KBM-7 (cell line): ENCODE measurements at places on chromosomes 7 and 10.

DNA sequence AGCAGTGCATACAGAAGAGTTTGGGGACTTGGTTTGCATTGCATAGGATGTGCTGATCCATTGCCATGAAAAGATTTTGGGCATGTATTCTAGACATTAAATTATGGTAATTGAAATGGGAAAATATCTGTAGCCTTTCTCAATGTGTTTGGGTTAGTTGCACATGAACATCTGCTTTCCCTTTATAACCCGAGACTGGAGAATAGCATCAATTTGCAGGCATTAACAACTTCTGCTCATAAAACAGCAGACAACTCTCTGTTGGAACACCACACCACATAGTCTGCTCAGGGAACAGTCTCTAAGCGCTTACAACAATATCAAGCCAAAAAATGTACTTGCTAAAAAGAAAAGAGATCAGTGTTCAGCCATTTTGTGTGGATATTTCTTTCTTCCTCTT lies 1391.1 kb upstream of the LRRTM3 start:
- no peak for DNase-seq

- no peak for DNase-seq
These were observed 182.1 kb downstream of the ZMYND11 start for GRCh38 chr10:317271-317769.

DNA sequence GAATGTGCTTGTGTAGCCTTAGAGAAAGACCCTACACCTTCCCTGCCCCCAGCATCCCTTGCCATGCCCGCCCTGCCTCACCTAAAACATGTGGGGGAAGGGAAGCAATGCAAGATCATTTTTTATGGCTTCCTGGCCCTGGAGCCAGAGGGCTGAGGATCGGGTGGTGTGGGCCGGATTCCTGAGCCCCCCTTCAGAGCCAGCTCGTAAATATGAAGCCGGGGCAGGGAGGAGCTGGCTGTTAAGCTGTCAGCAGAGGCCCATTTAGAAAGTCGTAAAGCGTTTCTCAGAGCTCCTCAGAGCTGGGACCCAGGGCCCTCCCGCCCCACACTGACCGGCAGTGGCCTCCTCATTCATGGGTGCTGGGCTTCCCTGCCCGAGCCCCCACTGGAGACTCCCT lies 23.9 kb downstream of the UNC5B start:
- no peak for DNase-seq

DNA sequence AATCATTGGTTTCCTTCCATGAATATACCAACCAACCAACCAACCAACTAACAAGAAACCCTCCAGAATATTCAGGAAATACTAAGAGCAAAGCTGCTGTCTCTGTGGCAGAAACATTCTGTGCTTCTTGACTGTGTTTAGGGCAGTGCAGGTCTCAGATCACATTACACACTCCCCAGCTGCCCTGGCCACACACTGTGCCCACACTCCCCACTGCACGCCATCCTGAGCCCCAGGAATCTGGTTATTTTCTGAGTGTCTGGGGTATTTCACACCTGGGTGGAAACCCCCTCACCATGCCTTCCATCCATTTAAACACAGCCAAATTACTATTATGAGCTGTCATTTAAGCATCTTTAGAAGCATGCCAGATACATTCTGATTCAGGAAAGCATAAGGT lies 183.7 kb upstream of the ANK3 start:
- no peak for DNase-seq

DNA sequence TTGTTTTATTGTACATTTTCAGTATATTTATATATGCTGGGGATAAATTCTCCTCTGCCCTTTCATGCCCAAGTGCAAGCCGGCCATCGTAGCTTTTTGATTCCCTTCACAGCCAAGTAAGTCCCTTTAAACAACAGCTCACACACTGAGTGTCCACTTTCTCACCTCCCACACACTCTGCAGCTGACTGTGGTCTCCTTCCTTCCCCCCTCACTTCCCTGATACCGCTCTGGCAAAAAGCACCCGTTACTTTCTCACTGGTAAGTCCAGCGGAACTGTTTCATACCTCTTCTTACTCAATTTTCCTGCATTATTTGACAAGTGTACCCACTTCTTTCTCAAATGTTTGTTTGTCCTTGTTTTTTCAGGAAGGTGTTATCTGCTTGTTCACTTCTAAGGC lies 35.2 kb downstream of the MGAM start:
- no peak for DNase-seq

DNA sequence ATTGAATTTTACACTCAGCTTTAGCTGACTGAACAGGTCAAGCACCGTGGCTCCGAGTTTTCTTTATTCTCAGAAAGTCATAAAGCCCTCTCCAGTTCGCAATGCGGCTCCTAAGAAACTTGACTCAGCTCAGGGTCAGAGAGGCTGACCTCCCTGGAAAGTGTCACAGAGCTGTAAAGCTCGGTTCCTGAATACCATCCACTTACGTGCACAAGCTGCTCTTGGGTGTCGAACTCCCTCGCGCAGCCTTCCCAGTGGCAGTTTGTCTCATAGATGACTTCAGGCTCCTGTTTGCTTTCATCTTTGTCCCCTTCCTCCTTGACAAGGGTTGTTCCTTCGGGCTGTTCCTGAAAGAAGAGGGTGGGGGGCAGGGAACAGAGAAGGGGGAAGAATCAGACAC lies 213.7 kb downstream of the GLI3 start:
- no peak for DNase-seq

- DNase-seq = peak; percentile 22
These were observed 37.2 kb downstream of the CUBN start for GRCh38 chr10:17092216-17092944.

GRCh38 chr7:148791546-148791945 lies 92.5 kb downstream of the EZH2 start:
- DNase-seq = no peak

DNA sequence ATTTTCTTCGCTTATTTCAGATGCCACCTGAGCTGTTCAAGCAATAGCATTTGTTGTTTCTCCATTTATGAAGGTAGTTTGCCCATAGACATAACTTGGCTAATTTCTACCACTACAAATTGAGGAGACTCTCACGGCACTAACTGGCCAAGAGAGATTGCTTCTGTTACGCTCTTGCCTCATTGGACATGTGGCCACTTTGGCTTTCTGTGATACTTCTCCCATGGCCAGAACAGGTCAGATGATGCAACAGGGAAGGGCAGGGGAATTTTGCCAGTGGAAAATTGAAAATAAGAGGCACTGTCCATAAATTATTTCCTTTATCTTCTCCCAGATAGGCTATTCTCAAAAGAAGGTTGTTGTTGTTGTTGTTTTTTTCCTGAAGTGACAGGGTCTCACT lies 1633.3 kb upstream of the LRRTM3 start:
- no peak for DNase-seq

DNA sequence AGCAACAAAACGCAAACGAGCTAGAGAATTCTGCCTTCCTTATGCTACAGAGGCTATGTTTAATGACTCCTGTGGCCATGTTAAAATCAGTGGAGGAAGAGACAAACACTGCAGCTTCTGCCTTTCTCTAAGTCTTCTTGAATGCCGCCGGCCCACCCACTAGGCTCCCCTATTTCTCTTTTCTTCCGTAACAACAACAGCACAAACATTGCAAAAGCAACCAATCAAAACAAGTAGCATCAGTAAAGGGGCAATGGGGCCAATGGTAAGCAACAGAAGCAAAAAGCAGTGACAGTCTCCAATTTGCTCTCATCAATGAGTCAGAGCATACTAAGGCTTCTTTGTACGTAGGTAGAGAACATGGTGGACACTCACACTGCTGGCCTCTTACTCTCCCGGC lies 26.8 kb downstream of the DNAJC1 start:
- no peak for DNase-seq

- DNase-seq = no peak
These were observed 10.0 kb downstream of the WNT2 start for GRCh38 chr7:117312593-117313580.

DNA sequence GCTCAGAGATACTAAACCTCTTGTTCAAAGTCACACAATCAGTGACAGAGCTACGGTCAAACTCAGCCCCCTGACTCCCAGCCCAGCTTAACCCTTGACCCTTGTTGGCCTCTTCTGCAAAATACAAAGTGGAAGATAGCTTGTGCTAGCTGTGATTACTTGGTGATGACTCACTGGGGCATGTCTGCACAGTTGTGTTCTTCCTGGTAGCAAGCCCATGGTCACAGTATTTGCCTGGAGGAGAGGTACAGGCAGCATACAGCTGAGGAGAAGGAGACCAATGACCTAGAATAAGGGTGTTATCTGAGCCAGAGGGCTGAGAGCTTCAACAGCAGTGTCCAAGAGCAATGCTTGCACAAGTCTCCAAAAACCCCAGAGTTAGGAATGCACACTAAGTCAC lies 5.7 kb upstream of the HSPA12A start:
- DNase-seq = no peak

- no peak for DNase-seq
These were observed 715.7 kb downstream of the GRID1 start for GRCh38 chr10:85650791-85651496.

DNA sequence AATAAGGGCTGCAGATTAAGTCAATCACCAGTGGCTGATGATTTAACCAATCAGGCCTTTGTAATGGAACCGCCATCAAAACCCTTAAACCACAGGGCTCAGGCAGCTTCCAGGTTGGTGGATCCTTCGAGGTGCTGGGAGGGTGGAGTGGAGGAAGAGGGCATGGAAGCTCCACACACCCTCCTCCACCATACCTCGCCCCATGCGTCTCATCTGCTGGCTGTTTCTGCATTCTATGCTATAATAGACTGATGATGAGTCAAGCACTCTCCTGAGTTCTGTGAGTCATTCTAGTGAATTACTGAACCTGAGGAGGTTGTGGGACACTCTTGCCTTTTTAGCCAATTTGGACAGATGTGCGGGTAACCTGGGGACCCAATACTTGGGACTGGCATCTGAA lies 43.9 kb downstream of the CHST15 start:
- no peak for DNase-seq

- DNase-seq = no peak
These were observed 664.2 kb upstream of the COBL start for GRCh38 chr7:51980812-51981211.

DNA sequence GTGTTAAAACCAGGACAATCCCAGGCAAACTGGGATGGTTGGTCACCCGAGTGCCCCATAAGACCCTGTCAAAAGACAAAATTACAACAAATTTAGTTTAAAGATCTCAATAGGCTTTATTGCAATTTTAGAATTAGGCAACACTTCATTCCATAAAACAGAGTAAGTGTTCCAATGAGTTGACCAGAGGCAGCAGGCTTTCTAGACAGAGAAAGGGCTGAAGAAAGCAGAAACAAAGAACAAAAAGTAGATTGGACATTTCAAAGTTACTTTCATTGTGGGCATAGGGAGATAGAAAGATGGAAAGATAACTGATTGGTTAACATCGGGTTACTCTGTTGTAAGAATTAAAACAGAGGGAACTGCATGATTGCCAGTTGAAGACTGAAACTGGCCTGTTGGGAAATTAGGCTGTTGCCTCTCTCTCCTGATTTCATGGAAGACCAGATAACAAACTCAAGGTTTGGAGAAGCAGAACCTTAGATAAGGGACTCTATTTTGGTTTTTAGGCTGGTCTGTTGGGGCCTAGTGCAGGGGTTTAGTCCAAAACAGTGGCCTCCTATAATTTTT lies 36.3 kb downstream of the ENTPD1 start:
- no peak for DNase-seq

DNA sequence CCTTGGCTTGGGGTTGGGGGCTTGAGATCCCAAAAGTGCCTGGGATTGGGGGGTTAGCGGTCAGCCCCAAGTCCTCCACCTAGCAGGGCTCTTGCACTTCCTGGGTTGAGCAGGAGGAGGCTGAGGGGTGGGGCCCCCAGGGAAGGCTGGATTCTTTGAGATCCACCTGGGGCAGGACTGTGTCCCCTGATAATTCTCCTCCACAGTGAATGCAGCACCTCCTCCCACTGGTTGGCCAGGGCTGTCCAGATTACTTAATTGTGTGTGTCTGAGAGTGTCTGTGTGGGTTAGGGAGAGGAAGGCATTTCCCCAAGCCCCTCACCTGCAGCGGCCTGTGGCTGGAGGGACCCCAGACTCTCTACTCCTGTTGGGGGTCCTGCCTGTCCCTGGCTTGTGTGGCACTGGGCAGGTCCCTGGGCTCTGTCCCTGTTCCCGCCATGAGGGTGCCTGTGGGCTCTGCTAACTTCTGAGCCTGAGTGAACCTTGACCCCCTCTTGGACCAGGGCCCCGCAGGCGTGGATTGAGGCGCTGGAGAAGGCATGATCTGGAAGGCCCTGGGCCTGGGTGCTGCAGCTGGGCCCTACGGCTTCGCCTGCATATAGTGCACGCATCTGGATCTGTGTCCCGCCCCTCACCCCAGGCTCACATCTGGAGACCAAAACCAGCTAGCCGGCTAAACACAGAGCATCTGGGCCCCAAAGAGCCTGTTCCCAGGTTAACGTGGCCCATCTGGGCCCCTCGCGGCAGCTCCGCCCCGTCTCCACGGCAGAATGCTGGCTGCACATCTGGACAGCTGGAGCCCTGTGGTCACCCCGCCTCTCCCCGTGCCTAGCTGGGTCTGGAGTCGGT lies 10.4 kb downstream of the TMEM270 start:
- no peak for DNase-seq

DNA sequence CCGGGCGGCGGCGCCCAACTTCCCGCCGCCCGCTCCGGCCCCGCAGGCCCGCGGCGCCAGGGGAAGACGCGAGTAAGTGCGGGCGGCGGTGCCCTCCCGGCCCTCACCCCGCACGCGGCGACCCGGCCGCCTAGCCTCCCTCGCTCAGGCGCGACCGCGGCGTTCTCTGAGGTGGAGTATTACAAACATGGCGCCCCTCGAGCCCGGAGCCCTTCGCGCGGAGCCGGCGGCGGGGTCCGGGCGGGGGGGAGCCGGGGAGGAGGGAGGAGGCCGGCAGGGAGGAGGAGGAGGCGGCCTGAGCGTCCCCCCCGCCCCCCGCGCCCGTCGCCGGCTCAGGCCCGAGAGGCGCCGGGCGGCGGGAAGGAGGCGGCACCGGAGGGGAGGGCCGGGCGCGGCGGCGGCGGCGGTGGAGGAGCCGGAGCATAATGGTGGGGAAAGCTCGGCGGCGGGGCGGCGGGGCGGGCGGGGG lies at the start of gene ZMYND11:
TSS of gene ZMYND11 (plus strand) at position 324 of the 469 bp plus-strand sequence. CDS start 44,558 bp downstream, outside the sequence.
- DNase-seq = peak; percentile 28

DNA sequence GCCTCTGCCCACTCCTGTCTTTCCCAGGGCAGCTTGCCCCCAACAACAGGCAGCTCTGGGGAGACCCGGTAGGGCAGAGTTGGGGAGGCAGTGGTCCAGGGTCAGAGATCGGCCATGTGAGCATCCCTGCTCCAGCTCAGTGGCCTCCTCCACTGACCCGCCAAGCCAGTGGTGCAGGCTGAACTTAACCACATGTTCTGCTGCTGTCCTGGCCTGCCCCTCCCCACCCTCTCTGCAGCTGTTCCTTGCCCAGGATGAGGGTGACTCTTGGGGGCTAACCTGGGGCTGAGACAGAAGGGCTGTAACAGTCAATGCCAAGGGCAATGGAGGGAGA lies 349.3 kb downstream of the PLXNA4 start:
- no peak for DNase-seq
